OCI-LY7 (cell line): ENCODE measurements at places on chromosomes 2 and 18.
A peak's percentile ranks its signal among the peaks of the same experiment; 100 is the strongest.

- DNase-seq, result no peak
Observed at GRCh38 chr2:225429717-225430116, 30.2 kb downstream of the NYAP2 start.

DNA sequence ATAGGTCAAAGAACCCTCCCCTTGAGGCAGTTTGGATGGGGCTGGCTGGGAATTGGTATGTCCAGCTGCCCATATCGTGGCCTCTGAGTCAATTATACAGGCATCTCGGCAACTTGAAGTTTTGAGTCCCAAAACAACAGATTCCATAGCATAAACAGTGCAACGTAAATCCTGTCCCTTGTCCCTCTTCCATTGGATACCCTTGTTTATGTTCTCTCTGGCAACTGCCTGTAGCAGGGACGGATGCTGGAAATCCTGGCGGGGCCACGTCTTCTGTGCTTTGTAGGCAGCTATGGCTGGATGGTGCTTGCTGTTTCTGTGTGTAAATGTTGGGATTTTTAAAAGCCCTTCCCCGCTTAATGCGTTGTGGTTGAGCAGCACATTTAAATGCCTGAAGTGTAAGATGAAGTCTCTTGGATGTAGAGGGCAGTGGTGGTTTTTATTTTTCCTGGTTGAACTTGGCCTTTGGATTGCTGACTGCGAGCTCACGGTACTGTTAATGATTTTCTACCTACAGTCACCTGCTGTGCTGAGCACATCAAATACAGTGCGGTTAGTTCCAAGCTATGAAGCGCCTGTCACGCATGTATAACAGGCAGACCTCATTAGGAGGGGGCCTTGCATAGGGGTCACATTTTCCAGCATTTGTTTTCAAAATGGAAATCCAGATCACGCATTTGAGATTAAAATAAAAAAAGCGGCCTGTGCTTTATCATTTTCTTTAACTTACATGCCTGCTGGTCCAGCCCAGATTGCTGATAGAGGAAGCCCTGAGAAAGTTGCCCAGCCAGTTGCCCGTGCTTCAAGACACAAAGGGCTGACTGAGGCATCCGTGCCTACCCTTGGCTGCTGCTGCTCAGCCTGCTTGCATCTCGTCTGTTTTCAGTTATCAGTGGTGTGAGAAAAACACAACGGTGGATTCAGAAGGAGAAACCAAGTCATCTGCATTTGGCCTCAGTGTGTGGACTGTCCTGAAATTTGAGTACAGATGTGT is 84.7 kb downstream of the NEDD4L start:
- DNase-seq, result no peak

DNA sequence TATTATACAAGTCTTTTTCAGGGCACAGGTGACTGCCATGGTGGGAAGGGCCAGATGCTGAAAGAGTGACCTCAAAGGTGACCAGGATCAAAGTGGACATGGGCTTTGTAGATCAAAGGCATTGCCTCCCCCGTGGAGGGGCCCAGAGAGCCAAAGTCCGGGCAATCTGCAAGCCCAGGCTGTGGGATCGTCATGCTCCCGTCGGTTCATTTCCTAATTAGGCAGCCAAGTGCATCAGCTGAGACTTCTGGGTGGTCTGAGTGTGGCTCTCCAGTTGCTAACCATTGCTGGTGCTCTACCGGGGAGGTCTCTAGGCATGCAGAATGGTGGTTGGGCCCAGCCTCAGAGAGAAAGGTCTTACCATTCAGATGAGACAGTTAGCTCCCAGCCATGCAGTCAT is 61.6 kb downstream of the TRIB2 start:
- no peak for DNase-seq

DNA sequence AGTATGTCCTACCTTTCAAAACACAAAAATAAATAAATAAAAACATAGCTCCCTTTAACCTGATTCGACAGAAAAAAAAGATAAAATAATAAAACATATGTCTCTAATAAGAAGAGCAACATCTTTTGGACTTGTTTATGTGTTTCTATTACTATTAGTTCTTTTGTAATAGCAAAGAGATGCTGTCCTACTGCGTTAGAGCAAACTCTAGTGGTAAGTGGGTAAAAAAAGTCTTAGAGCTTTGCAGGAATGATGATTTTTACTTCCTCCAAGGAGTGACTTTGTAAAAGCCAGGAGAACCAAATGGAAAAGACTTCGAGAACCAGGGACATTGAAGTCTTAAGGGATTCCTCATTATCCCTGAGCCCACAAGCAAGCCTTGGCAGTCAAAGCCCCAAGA is 450.1 kb downstream of the METTL4 start:
- DNase-seq, result no peak

DNA sequence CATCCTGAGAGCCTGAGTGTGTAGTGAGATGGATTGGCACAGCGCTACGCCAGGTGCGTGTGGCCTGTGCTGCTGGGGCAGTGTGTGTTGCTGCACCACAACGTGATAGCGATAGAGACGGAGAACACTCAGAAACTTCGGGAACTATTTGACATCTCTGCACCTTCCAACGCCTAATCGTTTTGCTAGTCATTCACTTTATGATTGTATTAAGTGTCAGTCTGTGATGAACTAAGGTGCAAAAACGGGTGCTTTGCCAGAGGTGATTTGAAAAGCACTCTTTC is 26.0 kb upstream of the IGFBP2 start:
- DNase-seq, result no peak

DNA sequence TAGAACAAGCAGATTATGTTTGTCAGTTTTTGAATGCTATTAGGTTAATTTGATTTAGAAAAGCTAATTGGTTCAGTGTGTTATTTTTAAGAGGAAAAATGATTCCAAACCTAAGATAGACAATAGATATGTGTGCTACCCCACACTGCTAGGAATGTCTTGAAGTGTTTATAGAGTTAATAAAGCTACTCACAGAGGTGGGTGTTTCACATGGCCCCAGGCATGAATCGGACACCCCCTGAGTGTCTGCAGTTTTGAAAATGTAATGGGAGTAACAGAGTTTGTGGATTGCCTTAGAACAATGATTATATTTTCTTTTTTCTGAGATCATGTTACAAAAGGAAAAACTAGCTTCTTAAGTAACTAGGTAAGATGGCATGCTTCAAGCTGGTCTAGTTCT is 348.3 kb downstream of the ADCYAP1 start:
- DNase-seq, result no peak

DNA sequence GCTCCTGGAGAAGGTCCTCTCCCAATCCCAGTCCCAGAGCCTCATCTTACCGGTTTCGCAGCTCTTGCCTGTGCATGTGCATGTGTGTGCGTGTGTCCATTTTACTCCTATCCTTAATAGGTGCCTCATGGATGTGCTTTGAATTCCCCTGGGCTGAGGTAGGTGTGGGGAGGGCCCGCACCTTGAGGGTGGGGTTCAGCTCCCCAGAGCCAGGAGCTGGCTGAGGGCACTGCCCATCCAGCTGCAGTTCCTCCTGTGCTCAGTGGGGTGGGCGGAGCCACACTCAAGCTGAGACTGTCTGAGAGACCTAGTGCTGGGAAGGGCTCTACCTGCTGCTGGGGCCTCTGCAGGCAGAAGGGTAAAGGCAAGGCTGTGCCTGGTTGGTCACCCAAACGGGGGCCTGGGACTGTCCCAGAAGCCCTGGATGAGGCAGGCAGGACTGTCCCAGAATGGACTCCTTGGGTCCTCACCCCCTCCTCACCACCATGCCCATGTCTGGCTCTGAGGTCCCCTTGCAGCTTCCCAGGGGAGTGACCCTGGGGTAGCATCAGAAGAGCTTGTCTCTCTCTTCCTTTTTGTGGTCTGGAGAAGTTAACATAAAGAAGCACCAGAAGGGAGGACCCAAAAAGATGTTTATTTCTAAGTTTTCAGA is 8.9 kb downstream of the GDF7 start:
- DNase-seq, result peak; percentile 84

DNA sequence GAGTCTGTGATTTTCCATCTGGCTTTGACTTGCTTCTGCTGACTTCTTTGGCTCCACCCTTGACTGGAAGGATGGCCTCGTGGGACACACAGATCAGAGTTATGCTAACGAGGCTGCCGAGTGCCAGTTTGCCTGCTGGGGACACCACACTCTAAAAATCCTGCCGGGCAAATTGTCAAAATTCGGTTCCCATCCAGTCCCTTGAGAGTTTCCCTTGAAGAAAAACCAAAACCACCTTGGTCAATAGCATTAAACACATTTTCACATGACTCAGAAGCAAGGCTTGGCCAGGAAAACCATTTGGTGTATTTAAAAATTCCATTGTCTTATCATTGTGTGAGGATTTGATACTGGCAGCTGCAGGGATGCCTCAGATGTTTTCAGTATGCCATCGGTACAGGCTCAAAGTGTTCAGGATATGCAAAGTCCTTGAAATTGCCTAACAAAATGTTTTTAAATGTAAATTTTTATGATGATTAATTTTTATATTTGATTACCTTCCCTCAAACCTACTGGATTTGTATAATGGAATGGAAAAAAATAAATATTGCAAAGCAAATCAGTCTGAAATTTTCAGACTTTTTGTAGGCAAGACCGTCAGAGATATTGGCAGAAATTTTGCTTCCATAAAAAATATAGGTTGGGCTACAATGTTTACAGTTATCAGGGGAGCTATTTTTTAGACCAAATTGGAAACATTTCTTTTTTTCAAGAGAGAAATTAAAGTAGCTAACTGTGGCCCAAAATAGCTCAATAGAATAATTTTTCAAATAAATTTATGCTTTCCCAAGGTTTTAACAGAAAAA is 41.6 kb downstream of the KCNE4 start:
- DNase-seq, result no peak

GRCh38 chr2:68414876-68415275 is 49.8 kb downstream of the PLEK start:
- no peak for DNase-seq

DNA sequence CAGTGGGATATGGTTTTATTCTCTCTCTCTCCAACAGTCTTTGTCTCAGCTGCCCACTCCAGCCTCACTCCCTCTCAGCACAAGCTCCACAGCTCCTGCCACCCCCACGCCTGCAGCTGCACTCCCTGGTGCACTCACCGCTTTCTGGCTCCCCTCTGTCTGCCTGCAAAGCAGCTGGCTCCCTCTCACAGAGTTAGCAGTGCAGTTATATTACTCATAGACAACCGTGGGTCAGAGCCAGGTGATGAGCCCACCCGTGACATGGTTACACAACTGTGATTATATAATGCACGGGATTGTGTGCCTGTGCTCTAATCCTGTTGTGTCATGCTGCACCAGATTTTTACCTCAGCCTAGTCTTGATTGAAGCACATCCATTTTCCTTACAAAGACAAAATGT is 276.9 kb upstream of the CHAC2 start:
- no peak for DNase-seq
